ENCODE measurements at places on chromosomes 1 and 21. TPM values are rescaled to one million over a fixed set of nuclear protein-coding genes. Genes with fewer than 3 reads are reported as not detected.

Gene SNRPE
- total RNA-seq: 40.1 TPM

Gene CAMK2N1
- 1.7 TPM for total RNA-seq

Gene KRTAP19-1
- total RNA-seq: not detected

Gene KRTAP20-2
- total RNA-seq: not detected

Gene PDE9A
- 7.3 TPM for total RNA-seq

Gene UQCRH
- 120 TPM for total RNA-seq

Gene KIRREL1
- total RNA-seq: not detected

Gene ZNF695
- total RNA-seq: not detected

Gene NUAK2
- 9.9 TPM for total RNA-seq

Data from CD4-positive, CD25-positive, alpha-beta regulatory T cell (primary cell).